Activated T-helper 1 cell treated with anti-CD3 and anti-CD28 coated beads, Interleukin-2, amount 50 U/mL, for 16 hours (primary cell): ENCODE measurements at places on chromosomes 6 and 20.

- no peak for DNase-seq
Measured at GRCh38 chr20:40692240-40693011, 3.4 kb upstream of the MAFB start.

- no peak for DNase-seq
Measured at GRCh38 chr20:40583205-40583604, 105.8 kb downstream of the MAFB start.

DNA sequence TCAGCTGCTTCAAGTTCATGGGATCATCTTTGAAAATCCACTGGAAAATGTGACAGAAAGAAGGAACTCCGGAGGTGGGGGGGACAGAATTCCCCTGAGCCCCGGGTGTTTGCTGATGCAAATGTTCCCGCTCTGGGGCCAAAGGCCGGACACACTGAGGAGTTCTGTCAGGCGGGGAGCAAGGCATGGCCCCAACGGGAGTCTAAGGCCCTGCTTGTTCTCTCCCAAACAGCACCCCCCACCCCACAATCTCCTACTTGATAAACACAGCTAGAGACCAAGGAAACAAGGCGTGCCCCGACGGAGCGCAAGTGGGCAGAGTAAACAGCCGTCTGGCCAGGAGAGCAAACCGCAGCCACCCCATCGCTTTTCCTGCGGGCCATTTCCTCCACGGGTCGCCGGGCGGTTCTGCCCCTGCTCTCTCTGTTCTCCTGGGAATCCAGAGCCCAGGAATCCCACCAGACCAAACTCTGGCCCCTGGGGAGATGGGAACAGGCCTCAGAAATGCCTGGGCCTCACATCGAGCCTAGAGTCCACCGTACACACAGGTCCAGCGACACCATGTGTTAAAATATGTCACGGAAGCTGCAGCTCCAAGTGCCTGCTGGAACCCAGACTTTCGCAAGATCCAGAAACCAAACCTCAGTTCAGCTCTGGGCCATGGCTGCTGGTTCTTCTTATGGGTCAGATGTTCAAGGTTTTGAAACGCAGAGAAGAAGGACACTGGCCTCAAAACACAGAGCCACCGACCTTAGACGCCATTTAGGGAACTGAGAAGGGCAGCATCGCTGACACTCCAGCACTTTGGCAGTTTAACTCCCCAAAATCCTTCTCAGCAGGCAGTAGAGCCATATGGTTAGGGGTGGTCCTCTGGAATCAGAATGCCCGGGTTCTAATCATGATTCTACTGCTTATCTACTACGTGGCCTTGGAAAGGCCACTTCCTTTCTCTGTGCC lies 104.2 kb downstream of the PREX1 start:
- no peak for DNase-seq

- DNase-seq = no peak
Measured at GRCh38 chr6:117829594-117830319, 77.3 kb upstream of the SLC35F1 start.

- no peak for DNase-seq
Measured at GRCh38 chr6:127118298-127119101, at the start of gene RSPO3. TSS of gene RSPO3 (plus strand) at chr6:127118671. CDS start at chr6:127119193, 522 bp downstream.

DNA sequence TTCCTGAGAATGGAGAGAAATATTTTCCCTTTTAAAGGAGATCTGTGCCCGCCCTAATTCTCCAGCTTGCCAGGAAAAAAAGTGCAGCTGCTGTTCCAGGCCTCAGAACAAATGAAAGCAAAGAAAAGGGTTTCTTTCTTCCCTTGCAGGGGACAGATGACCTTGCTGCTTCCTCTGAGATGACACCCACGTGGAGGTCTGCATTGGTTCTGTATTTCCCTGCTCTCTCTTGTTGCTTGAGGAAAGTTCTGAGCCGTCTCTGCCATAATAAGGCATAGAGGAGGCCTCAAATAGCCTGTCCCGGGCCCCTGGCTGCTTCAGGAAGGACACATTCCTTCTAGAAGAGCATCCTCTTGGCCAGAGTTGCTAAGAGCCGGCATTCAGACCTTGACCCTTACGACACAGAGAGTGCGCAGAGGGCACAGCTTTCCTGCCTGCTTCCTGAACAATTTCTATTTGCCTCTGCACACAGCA lies 501.8 kb upstream of the SULF2 start:
- no peak for DNase-seq

DNA sequence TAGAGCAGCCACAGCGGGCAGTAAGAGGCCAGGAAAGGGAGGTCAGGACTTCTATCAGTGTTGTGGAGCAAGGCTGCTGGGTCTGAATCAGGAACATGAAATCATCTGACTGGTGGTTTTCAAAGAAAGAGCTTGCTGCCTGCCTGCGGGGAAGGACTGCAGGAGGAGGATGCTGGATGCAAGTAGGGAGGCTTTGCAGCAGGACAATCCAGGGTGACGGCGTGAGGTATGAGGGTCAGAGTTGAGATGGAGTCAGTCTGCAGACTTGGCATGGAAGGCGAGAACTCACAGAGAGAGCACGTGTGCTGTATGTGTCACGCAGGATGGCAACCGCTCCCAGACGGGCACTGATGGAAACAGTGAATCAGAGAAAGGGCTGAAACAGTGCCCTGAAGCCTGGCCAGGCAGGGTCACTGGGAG lies 59.2 kb upstream of the CD93 start:
- DNase-seq = no peak

DNA sequence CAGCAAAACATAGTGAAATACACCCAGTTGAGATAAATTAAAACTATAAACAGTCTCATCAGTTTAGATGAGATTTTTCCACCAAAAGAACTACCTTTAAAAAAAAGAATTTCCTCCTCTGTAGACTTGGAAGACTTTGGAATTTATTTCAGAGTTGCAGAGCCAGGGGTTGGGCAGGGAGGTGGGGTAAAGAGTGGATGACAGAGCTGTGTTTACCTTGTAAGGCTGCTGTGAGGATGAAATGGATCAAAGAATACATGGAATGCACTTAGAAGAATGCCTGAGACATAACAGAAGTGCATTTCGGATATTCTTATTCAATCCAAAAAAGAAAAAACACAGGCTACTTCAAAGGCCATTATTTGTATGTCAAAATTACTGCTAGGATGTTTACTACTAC lies 6.4 kb upstream of the LY86 start:
- DNase-seq = no peak

- no peak for DNase-seq
Measured at GRCh38 chr6:21593927-21594415, 420 bp downstream of the SOX4 start.

DNA sequence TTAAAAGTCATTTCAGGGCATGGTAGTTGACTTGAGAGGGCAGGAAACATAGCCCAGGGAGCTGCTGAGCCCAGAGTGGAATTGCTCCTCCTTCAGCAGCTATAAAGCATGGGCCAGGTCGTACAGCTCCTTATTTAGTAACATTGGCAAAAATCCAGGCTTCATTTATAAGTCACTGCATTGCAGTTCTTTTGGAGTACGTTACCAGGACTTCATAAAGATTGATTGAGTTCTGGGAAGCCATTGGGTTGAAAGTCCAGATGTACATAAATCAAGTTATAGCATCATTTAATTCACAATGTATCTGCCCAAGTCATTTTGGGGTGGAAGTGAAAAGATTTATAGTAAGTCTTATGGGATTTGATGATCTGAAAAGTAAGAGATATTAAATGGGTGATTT lies 53.0 kb upstream of the ANKEF1 start:
- DNase-seq = no peak

DNA sequence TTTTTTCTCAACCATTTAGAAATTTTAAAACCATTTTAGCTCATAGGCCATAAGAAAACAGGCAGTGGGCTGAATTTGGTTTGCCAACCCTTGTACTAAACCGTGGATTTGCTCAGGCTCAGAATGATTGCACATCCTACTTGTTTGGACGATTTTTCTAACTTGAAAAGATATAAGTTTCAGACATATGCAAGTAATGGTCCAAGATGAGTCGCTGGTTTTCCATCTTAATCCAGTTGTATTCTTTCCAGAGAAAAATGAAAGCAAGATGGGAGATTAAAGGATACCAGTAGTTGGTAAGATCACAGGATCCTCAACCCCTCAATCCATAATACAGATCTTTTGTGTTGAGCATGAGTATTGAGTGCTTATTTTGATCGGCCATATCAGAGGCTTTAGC lies 250.9 kb downstream of the TINAG start:
- DNase-seq = no peak

DNA sequence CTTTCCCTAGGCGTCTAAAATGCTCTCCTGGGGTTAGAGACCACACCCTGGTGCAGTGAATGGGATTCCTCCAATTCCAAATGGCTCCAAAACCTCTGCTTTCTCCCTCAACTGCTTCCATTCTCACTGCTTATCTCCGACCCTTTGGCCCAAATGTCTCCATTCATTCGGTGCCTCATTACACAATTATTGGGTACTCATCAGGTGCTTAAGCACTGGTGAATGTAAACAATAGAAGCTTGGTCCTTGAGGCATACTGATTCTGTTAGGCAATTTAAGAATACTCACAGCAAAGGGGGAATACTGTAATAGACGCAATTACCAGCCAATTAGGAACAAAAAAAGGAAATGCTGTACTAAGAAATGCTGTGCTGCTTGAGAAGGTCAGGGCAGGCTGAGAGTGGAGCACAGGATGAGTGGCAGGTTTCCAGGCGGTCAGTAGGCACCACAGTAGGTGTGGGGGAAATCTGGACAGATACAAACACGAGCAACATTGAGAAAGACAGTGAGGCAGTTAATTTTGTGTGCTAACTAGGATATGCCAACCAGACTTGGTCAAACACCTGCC lies 23.0 kb downstream of the GMDS start:
- no peak for DNase-seq

DNA sequence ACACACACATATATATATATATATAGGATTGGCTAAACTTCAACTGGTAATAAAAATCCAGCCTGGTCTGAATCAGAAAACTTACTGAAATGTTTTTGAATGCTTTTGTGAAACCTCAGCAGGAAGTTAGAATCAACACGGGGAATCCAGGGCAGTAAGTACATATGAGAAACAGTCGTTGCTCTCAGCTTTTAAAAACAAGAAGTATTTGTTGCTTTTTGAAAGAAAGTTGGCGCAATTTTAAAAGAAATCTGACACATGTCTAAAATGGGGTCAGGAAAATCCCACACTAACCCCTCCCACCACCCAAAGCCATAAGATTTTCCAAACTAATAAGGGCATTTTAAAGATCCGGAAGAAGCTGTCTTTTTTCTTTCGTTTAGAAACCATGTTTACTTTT lies 11.5 kb upstream of the CCDC170 start:
- DNase-seq = no peak

DNA sequence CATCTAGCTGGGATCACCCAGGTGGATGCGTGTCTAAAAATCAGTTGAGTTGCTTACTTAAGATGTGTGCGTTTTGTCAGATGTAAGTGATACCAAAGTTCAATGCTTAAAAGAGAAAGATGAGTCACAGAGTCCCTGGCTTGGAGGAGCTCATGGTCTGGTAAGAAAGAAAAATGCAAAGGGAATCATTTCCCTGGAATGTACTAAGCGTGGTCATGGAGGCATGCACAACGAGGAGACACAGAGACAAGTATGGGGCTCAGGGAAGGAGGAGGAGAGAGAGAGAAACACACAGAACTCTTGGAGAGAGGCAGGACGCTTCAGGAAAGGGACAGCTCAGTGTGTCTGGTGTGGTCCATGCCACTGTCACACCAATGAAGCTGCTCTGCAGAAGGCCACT lies 186.9 kb upstream of the GMDS start:
- no peak for DNase-seq

DNA sequence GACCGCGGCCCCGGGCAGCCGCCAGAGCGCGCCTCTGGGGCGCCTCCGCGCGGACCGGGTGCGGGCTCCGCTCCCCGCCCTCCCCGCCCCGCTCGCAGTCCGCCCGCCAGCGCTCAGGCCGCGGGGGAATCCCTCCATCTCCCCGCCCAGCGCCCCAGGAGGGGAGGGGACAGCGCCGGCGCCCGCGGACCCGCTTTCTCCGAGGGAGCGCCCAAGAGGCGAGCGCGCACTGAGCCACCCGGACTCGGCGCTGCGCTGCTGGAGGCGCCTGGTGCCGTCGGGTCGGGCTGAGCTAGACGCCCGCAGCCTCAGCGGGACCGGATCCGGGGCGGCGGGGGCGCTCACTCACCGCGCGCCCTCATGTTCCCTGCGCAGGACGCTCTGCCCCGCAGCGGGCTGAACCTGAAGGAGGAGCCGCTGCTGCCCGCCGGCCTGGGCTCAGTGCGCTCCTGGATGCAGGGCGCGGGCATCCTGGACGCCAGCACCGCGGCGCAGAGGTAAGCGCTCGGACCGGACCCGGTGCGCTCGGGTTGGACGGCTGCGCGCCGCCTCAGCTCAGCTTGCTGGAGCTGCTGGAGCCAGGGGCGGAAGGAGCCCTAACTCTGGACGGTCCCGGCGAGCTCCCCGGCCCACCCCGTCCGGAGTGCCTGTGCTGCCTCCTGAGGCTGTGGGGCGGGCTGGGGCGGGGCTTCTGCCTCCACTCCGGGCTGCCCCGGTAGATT lies 867 bp downstream of the EBF4 start:
- no peak for DNase-seq

GRCh38 chr6:29916741-29917140 lies 25.6 kb upstream of the HLA-A start:
- no peak for DNase-seq

GRCh38 chr6:30913721-30914075 lies 340 bp upstream of the VARS2 start:
- no peak for DNase-seq

DNA sequence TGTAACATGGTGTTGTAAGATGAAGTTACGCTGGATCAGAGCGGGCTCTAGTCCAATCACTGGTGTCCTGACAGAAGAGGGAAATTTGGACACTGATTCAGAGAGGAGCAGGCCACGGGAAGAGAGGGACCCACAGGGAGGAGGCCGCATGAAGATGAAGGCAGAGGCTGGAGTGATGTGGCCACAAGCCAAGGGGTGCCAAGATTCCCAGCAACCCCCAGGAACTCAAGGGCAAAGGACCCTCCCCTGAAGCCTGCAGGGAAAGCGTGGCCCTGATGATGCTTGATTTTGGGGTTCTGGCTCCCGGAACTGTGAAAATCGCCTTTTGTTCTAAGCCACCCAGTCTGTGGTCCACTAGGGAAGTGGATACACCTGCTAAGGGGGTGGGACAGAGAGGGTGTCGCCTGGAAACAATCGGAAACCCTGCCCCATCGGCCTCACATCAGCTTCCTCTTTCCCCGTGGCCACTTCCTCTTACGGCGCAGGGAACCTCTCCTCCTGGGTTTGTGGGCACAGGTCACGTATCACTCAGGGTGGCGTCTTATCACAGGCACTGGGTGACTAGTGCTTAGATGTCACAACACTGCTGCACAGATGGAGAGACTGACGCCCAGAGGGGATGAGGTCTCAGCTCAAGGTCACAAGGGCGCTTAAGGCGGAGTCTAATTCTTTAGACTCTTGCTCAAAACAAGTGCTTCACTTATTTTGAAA lies 58.0 kb downstream of the SULF2 start:
- peak; percentile 49 for DNase-seq

GRCh38 chr20:41370176-41370575 lies 3.6 kb upstream of the EMILIN3 start:
- DNase-seq = no peak
